ENCODE measurements at places on chromosomes 16 and 17. TPM values are rescaled to one million over a fixed set of nuclear protein-coding genes. Genes with fewer than 3 reads are reported as not detected.

GRCh38 chr17:9669551-9670008 is 24.3 kb downstream of the USP43 start:
- DNase-seq, result no peak

GRCh38 chr17:33272438-33272837 is 20.7 kb downstream of the ASIC2 start:
- DNase-seq, result no peak

DNA sequence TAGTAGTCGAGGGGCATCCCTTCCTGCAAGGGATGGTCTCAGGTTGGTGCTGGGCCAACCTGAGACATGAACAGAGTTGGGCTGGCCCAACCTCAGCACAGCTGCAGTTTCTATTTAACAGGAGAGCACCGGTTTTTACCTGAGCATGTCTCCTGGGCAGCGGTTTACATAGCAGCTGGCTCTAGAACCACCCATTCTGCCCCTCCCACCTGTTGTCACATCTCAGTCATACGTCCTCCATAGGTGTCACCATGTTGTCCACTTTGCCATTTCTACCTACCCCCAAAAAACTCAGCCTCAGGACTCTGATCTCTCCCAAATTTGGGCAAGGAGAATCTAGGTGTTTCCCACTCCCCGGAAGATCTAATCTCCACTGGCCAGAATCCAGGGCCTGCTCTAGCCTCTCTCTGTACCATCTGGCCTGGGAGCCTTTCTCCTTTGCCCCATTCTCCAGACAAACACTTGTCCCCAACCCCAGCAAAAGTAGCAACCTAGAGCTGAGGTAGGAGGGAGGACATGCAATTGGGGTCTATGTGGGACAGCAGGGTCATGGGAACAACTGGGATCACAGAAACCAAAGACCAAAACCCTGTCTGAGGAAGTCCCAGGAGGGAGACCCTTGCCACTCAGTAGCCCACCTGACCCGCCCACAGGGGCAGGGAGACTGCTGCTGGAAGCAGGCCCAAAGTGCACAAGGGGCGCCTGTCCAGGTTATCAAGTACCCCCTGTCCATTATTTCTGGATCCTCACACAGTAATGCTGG is 19.1 kb downstream of the ETV4 start:
- no peak for DNase-seq

DNA sequence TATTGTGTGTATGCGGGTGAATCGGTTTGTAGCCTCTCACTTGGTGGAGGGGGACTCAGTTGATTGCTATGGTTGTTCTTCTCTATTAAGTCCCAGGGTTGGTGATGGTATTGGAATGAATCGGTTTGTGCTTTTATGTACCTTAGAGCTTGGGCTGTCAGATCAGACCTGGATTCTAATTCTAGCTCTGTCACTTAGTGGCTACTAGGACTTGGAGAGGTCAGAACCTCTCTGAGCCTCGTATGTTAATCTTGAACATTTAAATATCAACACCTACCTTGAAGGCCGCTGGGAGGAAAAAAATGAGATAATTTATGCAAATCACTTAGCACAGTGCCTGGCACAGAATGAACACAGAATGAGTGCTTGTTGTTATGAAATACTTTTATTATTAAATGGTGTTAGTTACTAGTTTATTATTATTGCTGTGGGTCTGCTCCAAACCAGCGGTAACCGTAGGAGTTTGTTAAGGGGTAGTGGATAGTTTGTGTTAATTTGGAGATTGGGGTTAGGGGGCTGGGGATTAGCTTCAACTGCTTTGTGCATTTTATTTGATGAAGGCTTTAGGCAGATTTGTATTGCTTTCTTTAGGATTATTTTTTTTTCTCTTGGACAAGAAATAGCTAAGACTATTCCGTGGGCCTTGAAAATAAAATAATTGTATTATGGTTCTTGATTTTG is 3.5 kb downstream of the KDM6B start:
- DNase-seq, result no peak

- DNase-seq, result no peak
Observed at GRCh38 chr16:79469999-79470398, 130.5 kb downstream of the MAF start.

DNA sequence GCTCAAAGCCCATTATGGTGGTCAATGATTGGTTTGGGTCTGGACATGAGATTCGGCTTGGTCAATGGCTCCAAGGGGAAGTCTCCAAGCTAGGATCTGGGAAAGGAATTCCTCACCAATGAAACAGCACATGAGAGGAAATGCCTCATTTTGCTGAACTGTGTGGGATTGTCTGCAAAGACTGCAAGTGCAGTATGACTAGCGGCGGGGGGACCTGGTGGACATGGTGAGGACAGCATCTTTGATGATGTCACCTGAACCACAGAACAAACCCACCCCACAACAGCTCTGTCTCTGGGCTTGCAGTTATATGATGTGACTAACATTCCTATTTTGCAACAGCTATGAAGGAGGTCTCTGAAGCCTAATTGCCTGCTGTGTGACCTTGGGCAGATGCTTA is 50.6 kb upstream of the NKD1 start:
- DNase-seq, result no peak

DNA sequence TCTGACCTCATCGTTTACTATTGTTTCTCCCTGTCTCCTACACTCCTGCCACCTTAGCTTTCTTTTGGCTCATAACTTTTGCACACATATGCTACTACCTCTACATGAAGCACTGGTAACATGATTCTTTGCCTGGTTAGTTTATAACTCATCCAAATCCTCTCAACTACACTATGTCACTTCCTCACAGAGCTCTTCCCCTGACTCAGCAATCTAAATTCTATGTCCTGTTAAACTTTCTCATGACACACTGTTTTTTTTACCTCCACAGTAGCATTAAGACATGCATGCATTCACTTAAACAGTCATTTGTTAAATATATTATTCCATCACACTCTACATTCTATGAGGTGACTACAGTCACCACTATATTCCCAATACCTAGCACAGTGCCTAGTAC is 19.7 kb downstream of the APPBP2 start:
- no peak for DNase-seq

GRCh38 chr17:50076591-50077235 is 18.4 kb upstream of the PDK2 start:
- no peak for DNase-seq

DNA sequence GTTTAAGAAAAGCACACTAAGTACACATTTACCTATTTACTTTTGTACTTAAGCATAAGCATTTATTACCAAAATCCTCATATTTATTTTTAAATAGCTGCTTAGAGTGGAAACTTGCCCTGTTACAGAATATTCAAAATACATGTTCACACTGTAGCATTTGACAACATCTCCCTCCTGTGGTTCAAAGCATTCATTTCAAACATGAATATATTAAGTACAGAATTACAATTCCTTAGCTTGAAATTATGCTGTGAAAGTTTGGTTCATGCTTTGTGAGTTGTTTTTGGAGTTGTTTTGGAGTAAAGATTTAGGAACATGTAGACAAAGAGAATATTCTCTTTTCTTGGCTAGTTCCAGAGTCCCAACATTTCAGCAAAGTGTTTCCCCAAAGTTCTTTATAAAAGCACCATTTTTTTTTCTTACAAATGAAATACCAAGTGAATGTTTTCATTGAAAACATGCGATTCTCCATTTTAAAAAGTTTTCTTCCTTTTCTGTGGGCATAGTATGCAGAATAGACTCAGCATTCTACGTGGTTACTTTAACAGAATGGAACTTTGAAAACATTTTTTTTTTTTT is 33.2 kb downstream of the TUBD1 start:
- no peak for DNase-seq

DNA sequence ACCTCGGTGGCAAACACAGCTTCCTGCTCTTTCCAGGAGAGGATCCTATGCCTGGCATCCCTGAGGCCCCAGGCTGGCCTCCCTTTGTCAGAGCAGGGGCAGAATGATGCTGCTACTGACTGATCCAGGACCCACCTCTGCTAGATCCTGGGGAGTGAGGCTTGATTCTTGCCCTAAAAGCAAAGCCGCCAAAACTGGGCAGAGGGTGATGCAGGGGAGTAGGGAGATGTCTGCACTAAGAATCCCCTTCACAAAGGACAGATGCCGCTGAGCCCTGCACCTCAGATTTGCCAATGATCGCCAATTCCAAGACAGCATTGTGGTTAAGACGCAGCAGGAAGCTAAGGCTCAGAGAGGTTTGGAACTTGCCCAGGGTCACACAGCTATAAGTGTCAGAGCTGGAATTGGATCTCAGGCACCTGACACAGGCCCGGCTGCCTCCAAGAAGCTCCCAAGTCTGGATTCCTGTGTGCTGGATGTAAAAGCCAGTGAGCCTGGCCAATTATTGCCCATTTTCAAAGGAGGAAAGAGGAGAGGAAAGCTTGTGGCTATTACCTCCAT is 60.7 kb upstream of the TNRC6C start:
- no peak for DNase-seq

DNA sequence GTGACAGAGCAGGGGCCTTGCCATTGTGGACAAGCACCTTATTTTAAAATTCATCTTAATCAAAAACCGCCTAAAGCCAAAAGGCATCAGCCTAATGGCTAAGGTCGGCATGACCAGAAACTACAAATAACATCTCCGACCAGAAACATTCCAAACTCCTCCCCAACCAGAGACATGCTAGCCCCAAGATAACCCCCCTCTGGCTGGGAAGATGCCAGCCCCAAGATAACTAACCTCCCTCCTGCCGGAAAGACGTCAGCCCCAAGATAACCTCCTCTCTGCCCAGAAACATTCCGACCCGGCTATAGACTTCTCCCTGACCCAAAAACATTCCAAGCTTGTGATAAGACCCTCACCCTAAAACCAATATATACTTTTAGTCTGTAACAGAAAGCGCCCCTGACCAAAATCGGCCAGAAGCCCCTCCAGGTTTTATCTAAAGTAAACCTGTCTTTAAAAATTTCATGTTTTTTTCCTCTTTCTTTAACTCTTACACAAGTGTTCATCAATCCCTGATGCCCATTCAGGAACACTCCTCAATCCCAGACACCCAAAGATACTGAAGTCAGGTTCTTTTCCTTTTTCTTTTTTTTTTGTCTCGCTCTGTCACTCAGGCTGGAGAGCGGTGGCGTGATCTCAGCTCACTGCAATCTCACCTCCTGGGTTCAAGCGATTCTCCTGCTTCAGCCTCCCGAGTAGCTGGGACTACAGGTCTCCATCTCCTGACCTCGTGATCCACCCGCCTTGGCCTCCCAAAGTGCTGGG is 32.7 kb downstream of the TLE7 start:
- no peak for DNase-seq

GRCh38 chr16:30379158-30379783 is 3.1 kb downstream of the SEPTIN1 start:
- no peak for DNase-seq

GRCh38 chr17:12231355-12231682 is 210.6 kb downstream of the MAP2K4 start:
- DNase-seq, result no peak

- no peak for DNase-seq
Observed at GRCh38 chr16:48820379-48820778, 210.4 kb upstream of the N4BP1 start.

DNA sequence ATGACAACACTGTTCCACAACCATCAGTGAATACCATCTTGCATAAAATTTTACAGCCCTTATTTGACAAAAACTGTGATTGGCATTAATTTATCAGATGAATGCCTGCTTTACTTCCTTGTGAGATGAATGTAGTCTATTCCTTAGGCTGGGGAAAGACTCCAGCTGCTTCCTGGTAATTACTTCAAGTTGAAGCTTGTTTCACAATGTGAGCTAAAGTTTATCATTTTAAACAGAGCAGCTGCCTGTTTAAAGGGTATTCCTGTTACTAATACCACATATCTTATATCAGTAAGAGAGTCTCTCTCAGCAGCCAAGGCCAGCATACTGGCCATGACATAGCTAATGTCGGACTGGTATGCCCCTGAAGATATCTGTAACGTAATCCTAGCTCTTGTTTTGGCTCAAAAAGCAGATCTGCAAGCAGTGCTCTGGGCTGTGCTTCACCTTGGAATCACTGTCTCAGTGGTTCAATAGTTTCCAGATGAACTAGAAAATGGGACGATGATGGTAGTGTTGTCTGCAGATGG is 13.2 kb upstream of the ARL2BP start:
- no peak for DNase-seq

DNA sequence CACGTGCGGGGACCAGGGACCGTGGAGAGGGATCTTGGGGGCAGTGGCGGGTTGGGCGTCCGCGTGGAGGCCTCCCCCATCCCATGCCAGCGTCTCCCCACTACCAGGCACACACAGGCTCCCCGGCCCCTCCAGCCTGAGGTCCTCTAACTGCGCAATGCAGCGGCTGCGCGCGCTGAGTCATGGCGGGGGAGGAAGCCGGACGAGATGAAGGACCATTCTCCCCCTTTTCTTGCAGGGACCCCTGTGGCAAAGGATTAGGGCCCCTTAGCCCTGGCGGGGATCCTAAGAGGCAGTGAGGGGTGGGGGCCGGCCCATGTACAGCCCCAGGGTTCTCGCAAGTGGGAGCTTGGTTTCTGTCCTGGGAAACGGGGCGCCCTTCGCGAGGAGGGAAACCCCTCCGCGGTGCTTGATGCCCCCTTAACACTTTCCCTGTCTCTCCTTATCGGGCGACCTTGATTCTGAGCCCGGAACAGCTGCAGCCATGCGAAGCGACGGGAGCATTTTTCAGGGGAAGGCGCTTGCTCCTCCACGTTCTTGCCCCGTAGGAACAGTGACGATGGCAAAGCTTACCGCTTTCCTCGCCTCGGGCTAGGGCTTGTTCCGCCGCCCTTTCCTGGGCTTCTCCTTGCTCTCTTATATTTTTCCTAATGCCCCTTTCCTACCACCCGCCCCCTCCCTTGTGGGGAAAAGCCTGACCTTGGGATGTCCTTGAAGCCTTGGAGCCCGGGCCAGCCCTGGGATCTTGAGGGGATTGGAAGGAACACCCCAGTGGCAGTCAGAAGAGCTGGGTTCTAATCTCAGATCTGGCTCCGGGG is 592 bp downstream of the ALDOA start:
- DNase-seq, result no peak

DNA sequence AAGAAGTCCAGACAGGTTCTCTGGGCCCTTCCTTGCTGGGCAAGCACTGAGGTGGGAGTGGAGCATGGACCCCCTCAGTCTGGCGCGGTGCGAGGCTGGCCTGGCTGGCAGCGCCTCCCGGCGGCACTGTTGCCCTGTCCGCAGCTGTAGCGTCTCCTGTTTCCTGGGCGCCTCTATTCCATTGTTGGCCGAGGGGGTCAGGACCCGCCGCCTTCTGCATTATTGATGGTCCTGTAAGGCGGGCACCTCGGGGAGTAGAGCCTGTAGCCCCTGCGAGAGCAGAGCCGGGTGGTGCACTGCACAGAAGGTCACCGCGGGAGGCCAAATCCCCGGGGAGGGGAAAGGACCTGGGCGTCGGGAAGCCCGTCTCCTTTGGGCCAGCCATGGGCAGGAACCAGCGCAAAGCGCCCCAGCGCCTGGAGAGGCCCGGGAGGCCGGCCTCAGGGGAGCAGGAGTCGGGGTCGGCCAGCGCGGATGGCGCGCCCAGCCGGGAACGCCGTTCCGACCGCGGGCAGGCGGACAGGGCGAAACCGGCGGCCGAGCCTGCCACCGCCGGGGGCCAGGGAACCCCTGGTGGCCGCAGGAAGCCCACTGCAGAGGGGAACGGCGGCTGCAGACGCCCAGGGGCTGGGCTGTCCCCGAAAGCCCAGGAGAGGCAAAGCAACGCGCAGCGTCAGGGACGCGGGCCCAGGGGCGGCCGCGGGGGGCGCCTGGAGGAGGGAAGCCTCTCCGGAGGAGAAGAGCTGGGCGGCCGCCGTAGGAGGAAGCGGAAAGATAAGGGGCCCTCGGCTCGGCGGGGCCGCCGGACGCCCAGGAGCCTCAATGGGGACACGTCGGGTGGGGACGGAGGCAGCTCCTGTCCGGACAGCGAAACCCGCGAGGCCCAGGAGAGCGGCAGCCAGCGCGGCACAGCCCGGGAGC is at the start of gene MYO15B:
Gene MYO15B, plus strand, starts transcription at position 126 of the 921 bp plus-strand sequence. Its CDS starts 258 bp downstream, at position 384.
- no peak for DNase-seq

The MED1 gene
- 11.8 TPM for total RNA-seq

The C1QTNF8 gene
- not detected for total RNA-seq

The TMEM107 gene
- 1.6 TPM for total RNA-seq

The LRRC3C gene
- not detected for total RNA-seq
